Stimulated activated CD4-positive, alpha-beta T cell treated with anti-CD3 and anti-CD28 coated beads, Interleukin-2, amount 100 ng/mL, for 24 hours (primary cell): ENCODE measurements at places on chromosomes 5 and 9.

- DNase-seq: no peak
These were observed 74.7 kb downstream of the VAV2 start for GRCh38 chr9:133917375-133917774.

GRCh38 chr5:171336521-171337209, 27.6 kb downstream of the TLX3 start:
- DNase-seq: no peak

GRCh38 chr9:136079916-136080246, 15.2 kb downstream of the NACC2 start:
- DNase-seq: no peak

DNA sequence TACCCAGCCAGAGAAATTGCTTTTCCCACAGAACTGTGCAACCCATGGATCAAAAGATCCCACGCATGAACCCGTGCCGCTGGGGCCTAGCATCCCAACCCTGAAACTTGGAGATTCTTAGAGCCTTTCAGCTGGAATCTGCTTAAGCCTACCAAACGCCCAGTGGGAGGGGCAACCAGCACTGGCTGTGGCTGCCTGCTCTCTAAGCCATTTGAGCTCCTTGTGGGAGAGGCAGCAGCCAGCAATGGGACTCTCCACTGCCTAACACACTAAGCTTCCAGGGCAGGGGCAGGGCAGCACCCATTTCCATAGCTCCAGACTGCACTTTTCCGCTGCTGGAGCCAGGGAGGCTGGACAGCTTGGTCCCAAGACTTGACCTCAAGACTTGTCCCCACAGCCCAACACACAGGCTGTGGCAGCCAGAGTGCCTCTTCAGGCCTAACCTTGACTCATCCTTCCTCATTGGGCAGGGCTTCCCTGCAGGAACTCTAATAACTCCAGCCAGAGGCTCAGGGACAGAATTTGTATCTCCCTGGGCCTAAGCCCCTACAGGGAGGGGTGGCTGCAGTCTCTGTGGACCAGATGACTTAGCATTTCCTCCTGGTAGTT, 437.4 kb downstream of the MTRR start:
- DNase-seq: no peak

GRCh38 chr5:39164529-39165402, 54.6 kb downstream of the FYB1 start:
- no peak for DNase-seq

- no peak for DNase-seq
These were observed 47.7 kb downstream of the EHMT1 start for GRCh38 chr9:137666513-137666822.

DNA sequence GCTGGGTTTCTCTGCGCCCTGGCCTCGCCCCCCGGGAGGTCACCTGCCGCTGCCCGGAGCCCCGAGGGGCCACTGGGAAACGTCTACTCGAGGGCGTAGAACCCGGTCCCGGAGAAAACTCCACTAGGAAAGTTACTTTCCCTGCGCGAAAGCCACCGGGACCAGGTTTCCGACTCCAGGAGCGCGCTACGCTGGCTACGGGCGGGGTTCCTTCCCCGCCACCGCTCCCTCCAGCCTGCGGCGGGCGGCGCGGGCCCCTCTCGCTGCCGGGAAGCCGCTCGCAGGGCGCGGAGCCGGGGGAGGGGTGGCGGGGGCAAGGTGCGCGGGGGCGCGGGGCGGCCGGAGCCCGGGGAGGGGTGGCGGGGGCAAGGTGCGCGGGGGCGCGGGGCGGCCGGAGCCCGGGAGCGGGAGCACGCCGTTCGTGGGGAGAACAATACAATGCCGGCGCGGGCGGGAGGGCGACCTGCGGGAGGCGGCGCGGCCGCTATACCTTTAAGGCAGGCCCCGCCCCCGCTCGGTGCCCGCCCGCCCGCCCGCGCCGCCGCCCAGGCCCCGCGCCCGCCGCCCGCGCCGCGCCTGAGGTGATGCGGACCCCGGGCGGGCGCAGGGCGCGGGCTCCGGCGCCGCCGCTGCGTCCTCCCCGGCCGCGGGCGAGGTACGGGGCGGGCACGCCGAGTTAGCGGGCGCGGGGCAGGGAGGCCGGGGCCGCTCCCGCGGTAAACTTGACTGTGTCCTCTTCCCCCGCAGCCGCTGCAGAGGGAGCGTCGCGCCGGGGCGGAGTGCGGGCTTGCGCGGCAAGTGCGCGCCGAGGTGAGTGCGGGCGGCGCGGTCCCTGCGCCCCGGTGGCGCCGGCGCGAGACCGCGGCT, 278.1 kb downstream of the AOPEP start:
- peak; percentile 52 for DNase-seq

- DNase-seq: no peak
These were observed 52.5 kb downstream of the FGF10 start for GRCh38 chr5:44336708-44337107.

- DNase-seq: no peak
These were observed 80.7 kb downstream of the OTULIN start for GRCh38 chr5:14745188-14745563.

DNA sequence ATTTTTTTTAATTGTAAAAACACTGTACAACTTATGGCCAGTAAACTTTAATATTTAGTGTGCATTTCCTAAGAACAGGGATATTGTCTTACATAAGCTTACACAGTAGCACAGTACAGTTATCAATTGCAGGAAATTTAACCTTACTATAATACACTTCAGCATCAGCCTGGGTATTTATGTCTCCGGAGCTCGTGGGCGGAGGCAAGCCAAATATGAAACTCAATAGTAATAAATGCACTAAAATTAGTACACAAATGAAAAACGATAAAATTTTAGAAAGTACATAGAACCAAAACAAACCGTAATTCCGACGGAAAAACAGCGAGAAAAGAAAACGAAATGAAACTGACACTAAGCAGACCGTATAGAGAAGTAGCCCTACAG, 91.2 kb downstream of the ANXA2R start:
- peak; percentile 33 for DNase-seq

GRCh38 chr5:133665571-133665970, 53.2 kb upstream of the FSTL4 start:
- DNase-seq: no peak

DNA sequence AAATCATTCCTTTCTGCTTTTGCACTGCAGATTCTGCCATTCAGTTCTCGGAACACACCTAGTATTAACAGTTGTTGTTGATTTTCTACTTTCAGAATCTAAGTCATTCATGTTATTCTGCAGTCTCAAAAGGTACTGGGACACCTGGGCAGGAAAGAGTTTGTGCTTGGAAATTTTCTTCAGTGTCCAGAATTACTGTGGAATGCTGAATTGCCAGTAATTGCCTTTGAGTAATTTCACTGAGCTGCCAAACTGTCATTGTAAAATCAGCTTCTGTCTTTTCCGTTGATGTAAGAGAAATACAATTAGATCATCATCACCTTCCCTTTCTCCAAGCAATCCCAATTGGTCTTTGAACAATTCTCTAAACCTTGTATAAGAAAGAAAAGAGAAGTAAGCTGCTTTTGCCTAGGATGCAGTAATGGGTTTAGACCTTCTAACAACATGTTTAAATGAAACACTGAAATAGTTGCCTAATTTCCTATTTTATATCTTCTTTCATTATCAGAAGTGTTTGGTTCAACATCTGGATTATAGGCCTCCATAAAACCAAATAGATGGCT, 75.7 kb upstream of the TGFBR1 start:
- DNase-seq: no peak

- no peak for DNase-seq
These were observed 1.3 kb downstream of the DNAI1 start for GRCh38 chr9:34459941-34460340.

- DNase-seq: no peak
These were observed 69.0 kb downstream of the DOCK2 start for GRCh38 chr5:169706071-169706470.

- no peak for DNase-seq
These were observed 123.0 kb upstream of the FSTL4 start for GRCh38 chr5:133735346-133735745.

GRCh38 chr5:146589028-146589345, 73.0 kb upstream of the GPR151 start:
- no peak for DNase-seq

DNA sequence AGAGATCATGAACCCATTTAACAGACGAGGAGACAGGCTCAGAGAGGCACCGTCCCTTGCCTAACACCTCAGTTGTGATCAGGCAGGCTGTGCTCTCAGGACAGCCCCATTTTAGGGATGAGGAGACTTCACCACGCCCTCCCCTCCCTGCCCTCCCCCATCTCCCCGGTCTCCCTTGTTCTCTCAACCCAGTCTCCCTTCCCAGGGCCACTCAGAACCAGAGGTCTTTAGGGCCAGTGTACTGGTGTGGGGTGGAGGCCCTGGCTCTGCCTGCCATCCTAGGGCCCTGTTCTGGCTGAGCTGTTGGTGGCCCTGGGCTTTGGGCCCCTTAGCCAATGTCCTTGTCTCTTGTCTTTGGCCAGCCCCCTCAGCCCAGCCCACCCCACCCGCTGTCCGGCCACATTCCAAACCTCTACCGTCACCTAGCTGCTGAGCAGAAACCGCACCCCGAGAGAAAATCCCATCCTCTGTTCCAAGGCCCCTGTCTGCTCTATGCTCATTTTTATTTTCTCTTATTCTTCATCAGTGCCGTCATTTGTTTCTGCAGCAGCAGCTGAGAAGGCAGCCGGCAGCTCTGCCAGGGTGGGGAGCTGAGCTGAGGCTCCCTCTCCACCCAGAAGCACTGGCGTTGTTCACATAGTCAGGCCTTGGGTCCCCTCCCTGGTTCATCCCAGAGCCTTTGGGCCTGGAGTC, 33.9 kb downstream of the OLFML2A start:
- no peak for DNase-seq

DNA sequence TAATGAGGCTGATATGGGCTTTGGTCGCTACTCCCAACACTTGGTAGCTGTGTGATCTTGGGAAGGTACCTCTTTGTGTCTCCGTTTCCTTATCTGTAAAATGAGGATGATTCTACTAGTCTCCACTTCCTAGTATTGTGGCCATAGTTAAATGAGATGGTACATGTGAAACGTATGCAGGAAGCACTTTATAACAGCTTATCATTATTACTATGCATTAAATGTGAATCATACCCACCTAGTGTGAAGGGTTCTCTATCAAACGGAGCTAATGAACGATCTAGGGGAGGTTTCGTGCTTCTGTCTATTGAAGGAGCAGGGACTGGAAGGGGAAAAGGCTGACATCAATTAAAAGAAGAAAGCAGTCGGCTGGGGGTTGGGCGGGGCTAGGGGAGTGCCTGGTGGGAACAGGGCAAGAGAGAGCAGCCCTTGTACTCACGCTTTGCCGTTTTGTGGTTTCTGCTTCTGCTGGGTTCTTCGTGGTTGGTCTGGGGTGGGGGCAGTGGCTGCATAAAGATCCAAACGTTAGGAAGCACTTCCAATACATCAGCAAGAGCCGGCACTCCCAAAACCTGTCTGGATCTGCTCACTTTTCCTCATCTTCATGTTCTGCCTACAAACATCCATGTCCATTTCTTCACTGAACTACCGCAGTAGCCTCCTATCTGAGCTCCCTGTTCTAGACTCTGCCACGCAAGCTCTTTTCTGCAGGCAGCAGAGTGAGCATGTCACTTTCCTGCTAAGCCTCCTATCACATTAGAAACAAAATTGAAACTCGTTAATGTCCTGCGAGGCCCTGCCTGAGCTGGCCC, 30.8 kb downstream of the LCP2 start:
- DNase-seq: peak; percentile 63

DNA sequence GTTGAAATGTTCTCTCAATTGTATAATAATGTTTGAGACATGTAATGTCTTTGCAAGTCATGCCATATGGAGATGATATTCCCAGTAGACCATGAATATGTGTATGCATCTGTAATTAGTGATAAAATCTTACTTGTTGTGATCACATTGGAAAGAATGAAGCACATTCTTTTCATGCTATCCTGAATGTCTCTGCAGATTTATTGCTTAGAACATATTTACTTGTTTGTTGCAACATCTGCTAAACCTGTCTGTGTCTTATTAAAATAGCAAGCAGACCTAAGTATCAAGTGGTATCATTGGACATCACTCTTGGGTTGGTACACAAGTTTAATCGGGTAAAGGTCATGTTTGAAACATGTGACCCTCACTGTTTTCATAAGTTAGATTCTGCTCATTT, 265.5 kb upstream of the CD180 start:
- no peak for DNase-seq

- DNase-seq: no peak
These were observed 508.9 kb downstream of the NTRK2 start for GRCh38 chr9:85178474-85178873.

GRCh38 chr9:136629879-136630661, 32.6 kb upstream of the EGFL7 start:
- peak; percentile 73 for DNase-seq

DNA sequence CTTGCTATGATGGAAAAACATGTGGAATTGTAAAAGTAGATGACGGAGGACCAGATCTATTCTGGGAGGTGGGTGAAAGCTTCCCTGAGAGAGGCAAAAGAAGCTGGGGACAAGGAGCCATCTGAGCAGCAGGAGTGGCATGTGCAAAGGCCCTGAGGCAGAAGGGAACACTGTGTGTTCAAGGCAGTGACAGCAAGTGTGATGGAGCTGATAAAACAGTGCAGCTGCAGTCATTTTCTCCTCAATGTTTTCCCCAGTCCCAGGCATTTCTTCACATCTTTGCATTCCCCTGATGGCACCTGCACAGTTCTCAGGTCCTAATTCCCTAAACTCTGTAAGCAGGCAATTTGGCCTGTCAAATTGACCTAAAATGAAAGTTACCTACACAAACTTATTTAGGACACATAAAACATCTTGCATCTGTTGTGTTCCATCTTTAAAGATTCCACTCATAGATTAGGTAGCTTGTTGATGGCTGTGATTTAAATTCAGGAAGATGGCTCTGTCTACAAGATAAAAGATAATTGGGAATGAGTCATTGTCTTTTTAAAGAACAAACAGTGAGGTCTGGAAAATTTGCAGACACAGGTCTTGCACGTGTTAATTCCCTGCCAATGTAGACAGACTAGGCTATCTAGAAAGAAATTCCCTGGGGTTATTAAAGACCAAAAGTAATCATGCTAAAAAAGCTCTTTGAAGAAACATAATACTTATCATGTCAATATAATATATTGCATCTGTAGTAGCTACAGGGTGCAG, 289.6 kb upstream of the SGCD start:
- DNase-seq: no peak

DNA sequence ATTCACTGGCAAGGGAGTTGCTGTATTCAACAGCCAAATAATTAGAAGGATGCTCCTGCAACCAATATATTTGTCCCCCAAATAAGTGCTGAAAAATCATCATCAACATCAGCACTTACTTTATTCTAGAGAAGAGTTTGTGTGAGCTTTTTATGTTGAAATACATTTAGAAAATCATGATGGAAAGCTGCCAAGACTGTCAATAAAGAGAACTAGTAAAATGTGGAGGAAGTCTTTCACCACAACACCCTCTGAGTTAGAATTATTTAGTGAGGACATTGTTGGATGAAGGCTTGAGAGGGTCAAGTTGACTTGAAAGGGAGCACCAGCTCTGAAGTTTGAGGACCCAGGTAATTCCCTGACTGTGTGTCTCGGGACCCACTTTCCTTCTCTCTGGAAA, 100.2 kb upstream of the TBCA start:
- no peak for DNase-seq

- DNase-seq: no peak
These were observed 131.1 kb upstream of the NR4A3 start for GRCh38 chr9:99690573-99690972.

DNA sequence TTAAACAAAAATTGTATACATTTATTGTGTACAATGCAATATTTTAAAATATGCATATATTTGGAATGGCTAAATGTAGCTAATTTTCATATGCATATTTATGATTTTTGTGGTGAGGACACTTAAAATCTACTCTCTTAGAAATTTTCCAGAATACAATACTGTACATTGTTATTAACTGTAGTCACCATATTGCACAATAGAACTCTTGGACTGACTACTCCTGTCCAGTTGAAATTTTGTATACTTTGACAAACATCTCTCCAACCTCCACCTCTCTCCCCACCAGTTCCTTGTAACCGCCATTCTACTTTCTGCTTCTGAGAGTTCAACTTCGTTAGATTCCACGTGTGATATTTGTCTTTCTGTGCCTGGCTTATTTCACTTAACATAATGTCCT, 49.2 kb upstream of the TAF11L2 start:
- no peak for DNase-seq
